ENCODE measurements at places on chromosomes 7 and 10.
A peak's percentile ranks its signal among the peaks of the same experiment; 100 is the strongest.

DNA sequence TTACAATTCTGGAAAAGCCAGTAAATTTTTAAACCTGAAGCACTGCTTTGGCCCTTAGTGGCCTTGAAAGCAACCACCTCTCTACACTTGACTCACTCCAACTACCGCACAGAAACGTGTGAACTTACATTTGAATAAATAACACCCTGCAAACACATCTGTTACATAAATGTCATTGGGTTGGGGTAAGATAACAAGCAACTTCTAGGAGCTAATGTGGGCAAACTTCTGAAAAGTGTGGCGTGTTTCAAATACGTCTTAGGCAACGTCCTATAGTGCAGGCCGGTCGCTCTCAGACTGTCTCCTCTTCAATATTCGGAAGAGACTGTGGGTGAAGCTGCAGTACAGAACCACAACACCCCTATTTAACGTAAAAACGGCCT lies 474 bp downstream of the ORC5 start:
- H3K36me3 ChIP-seq: peaks cover 11% of the 10 kb centered on the region
- DNase-seq: no peak
- peak overlapping the region; percentile 99 for H3K27ac ChIP-seq

DNA sequence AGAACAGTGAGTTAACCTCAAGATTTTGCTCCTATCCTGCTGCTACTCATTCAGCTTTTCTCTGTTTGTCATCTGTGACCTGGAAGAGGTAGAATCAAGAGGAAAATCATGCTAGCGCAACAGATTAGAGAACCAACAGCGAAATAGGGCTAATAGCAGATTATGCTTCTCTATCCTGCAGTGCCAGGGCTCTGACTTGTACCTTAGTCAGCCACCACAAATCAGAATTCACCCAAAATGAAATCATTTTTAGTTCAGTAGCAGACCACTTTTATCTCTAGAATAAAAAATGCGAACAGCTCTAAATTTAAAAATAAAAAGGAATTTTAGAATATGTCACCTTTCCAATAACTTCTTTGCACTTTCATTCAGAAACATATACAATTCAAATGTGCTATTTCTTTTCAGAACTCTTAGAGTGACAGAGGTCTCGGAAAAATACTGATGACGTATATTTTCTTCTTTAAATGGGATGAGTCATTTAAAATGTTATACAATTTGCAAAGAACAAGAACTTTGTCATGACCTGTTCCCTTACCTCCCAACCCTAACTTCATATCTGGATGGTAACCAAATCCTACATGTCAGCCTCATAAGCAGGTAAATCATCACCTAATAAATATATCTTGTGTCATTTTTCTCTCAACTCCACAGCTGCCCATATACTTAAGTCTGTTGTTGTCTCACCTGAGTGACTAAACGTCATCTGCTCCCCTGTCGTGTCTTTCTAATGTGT lies 896.4 kb downstream of the PCDH15 start:
- no peak overlapping the region for H3K4me3 ChIP-seq
- no peak for DNase-seq
- no peaks in the 10 kb centered on the region for H3K27me3 ChIP-seq
- H3K36me3 ChIP-seq: no peaks in the 10 kb centered on the region
- H3K27ac ChIP-seq: no peak overlapping the region
- H3K4me1 ChIP-seq: no peaks in the 10 kb centered on the region

- peaks cover 3% of the 10 kb centered on the region for H3K4me1 ChIP-seq
- peaks cover 10% of the 10 kb centered on the region for H3K36me3 ChIP-seq
- no peak overlapping the region for H3K4me3 ChIP-seq
- no peak overlapping the region for H3K27ac ChIP-seq
- H3K27me3 ChIP-seq: no peaks in the 10 kb centered on the region
These were observed 432.6 kb downstream of the SDK1 start for GRCh38 chr7:3733541-3734140.

DNA sequence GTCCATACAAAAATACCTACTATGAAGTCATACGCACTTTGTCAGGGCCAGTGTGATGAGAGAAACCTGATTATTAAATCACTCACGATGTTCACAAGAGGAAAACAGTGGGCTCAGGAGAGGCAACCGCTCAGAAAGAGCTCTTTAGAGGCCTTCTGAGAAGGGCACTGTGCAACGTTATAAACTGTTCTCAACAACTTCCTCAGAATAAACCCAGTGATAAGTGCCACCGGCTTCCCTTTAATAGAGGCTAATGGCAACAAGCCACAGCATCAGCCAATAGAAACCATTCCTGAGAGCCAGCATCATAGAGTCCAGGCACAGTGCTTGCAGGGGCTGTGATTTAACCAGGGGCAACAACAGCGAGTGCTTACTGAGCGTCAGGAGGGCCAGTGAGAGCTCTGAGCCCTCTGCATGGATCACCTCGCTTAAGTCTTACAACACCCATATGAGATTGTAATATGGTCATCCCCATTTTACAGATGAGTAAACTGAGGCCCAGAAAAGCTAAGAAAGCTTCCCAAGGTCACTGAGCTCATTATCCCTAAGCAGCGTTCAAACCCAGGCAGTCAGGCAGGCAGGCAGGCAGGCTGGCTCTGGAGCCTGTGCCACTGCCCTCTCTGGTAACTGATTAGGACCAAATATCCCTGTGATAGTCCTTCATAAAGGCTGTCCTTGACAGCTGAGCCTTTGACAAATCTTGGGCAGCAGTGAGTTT lies 30.9 kb upstream of the ATXN7L1 start:
- peaks cover 2% of the 10 kb centered on the region for H3K27me3 ChIP-seq
- H3K4me3 ChIP-seq: no peak overlapping the region
- no peak overlapping the region for H3K27ac ChIP-seq
- DNase-seq: no peak
- peaks cover 5% of the 10 kb centered on the region for H3K36me3 ChIP-seq
- H3K4me1 ChIP-seq: no peaks in the 10 kb centered on the region

- H3K4me1 ChIP-seq: peaks cover 35% of the 10 kb centered on the region
- DNase-seq: peak; percentile 48
- H3K27ac ChIP-seq: no peak overlapping the region
These were observed 1.5 kb upstream of the SHH start for GRCh38 chr7:155813546-155814315.

GRCh38 chr10:75070476-75070875 lies 41.0 kb upstream of the SAMD8 start:
- H3K4me3 ChIP-seq: no peak overlapping the region
- no peaks in the 10 kb centered on the region for H3K27me3 ChIP-seq
- peaks cover 11% of the 10 kb centered on the region for H3K4me1 ChIP-seq

DNA sequence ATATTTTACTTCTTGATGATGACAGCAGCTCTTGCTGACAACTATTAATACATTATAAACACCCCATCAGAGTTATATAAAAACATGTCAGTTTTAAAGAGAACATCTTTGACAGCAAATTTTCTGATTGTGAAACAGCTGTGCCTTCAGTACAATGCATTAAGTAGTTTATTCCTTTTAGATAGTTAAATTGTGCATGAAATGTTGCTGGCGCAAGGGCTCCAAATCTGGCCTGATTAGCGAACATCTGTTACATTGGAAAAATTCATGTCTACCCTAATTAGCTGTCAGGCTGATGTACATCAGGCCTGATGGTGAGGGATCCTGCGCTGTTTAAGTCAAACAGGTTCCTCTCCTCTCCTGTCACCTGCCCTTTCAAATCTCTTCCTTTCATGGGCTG lies 171.9 kb upstream of the SP8 start:
- no peak overlapping the region for H3K4me3 ChIP-seq
- no peak for DNase-seq
- no peaks in the 10 kb centered on the region for H3K27me3 ChIP-seq
- no peaks in the 10 kb centered on the region for H3K36me3 ChIP-seq

Data from chondrocyte (in vitro differentiated cells).